Putamen (tissue), 1 donor: ENCODE measurements at places on chromosomes 6 and 20.

- no peak for DNase-seq
These were observed 5.5 kb downstream of the ADRM1 start for GRCh38 chr20:62308102-62308822.

DNA sequence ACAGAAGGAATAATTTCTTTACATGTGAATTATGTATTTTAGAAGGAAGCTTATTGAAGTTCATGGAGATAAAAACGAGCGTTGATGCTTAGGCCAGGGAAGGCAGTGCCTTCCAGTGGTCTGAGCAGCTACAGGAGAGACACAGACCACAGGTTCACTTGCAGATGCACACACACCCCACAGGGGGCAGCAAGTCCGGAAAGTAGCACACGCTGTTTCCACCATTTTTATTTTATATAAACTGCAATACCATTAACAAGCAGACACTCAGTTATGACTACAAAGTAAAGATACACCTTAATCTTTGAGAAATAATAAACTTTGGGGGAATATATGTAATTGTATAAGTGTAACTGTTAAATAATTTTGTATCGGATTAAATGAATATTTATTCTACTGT lies 13.5 kb upstream of the DACT2 start:
- no peak for DNase-seq

GRCh38 chr6:138882369-138883017 lies 86.6 kb downstream of the ECT2L start:
- DNase-seq = no peak

- no peak for DNase-seq
These were observed 223.2 kb downstream of the ERMARD start for GRCh38 chr6:169974663-169975062.

DNA sequence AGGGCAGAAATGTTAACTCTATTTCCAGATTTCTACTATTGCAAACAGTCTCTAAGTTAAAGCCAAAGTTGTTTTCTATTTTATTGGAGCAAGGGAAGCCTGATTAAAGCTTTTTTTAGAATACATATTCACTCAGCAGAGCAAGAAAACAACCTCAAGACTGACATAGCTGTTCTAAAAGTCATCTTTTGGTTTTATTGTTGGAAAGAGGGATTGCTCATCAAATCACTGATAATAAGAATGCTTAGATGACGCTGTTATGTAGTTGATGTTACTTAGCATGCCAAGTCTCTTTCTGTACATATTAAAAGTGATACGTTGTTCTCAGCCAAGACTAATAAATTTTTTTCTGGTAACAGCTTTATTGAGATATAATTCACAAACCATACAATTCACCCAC lies 172.6 kb upstream of the LAMA2 start:
- DNase-seq = no peak

DNA sequence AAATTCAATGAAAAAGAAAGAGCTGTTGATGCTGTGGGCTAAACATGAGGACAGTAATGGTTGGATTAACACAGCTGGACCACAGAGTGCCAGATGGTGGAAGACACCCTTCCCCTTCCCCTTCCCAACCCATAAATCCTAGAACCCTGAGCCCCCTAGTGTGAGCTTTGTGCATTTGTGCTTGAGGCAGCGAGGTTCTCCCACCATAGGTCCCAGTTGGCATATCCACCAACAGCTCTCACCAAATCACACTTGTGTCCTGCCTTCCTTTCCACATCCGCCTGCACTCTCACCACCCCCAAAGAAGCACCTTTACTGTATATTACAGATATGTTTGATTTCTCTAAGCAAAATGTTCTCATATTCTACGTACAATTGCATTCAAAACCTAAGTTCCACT lies 32.8 kb upstream of the HBS1L start:
- DNase-seq = no peak

DNA sequence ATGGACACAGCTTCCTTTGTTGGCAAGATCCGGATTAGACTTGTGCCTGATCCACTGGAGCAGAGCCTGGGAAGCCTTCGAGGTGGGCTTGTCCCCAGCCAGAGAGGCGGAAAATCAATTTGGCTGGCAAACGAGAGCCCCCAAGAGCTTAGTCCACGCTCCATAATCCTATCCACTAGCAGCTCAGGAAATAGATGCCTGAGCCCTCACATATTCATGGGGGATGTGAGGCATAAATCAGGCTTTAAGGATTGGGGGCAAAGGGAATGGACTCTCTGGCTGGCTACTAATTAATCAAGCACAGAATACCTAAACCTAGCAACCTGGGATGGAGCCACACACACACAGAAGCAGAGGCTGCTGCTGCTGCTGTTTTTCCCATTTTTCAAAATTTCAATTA lies 137.9 kb downstream of the PKHD1 start:
- no peak for DNase-seq

GRCh38 chr20:46330072-46330763 lies 21.9 kb upstream of the CDH22 start:
- DNase-seq = no peak

- no peak for DNase-seq
These were observed 38.4 kb downstream of the RREB1 start for GRCh38 chr6:7145885-7146828.

DNA sequence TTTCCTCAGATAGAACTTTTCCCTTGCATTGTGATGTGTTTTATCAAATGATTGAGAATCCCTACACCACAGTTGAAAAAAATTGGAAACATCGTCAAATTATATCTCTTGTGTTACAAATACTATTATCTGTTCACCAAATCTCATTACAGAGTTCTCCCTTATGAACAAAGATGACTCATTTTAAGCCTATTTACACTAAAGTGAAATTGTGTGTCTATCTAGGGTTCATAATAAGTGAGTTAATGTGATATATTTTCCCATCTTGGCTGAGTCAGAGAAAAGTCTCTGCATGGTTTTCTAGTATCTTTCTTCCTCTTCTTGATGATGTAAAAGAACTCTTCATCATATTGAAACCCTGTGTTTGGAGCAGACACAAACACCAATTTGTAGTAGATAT lies 1263.3 kb upstream of the EYS start:
- no peak for DNase-seq

GRCh38 chr6:135748189-135748588 lies 103.3 kb upstream of the PDE7B start:
- no peak for DNase-seq

GRCh38 chr6:44166591-44167184 lies 8.1 kb downstream of the CAPN11 start:
- DNase-seq = no peak

DNA sequence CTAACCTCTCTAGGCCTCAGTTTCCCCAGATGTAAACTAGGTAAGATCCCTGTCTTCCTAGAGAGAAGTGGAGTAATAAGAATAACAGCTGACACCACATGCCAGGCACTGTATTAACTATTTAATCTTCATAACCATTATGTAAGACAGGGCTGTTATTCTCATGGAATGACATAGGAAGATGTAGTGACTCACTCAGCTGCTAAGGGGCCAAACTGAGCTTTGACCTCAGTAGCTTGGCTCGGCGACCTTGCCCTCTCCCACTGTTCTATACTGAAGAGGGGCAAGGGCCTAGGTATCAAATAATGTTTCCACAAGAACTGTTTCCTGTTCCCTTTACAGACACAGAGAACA lies 2.9 kb upstream of the MDGA1 start:
- DNase-seq = no peak

DNA sequence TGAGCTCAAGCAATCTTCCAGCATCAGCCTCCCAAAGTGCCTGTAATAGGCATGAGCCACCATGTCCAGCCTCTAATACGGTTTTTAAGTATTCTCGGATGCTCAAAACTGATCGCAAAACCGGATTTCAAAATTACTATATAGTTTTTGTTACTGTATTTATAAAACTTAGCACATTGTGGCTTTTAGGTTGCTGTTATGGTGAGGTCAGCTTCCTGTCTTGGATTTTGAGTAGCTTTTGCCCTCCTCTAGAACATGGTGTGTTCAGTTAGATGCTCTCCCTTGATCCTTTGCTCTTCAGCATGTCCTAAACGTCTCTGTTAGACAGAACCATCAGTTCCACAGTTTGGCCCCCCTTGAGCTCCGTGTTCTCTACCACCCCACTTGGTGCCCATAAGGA lies 96.2 kb downstream of the RPP40 start:
- DNase-seq = no peak

DNA sequence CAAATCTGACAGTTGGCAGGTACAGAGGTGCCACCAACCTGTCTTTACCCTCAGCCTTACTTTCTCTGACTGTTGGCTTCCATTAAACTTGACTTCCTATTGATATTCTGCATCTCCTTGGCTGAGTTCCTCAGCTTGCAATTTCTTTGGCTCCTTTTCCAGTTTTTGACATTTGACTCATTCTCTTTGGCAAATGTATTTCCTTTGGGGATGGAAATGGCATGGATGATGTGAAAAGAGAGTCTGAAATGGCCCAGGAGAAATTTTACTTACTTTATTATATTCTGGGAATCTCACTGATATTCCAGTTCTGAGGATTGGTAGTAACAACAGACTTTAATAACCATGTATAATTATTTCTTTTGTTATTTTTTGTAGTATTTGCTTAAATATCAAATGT lies 255.2 kb downstream of the CD109 start:
- no peak for DNase-seq

DNA sequence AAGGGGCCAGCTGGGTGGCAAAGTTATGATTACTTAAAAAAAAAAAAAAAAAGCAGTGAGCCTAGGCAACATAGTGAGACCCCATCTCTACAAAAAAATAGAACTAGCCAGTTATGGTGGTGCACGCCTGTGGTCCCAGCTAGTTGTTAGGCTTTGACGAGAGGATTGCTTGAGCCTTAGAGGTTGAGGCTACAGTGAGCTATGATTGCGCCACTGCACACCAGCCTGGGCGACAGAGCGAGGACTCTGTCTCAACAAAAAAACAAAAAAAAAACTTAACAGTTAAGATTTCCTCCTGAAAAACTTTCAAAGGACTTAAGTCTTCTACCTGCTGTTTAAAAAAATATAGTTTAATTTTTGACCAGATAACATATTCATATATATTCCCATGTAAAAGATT lies 2.4 kb downstream of the GTSF1L start:
- no peak for DNase-seq

DNA sequence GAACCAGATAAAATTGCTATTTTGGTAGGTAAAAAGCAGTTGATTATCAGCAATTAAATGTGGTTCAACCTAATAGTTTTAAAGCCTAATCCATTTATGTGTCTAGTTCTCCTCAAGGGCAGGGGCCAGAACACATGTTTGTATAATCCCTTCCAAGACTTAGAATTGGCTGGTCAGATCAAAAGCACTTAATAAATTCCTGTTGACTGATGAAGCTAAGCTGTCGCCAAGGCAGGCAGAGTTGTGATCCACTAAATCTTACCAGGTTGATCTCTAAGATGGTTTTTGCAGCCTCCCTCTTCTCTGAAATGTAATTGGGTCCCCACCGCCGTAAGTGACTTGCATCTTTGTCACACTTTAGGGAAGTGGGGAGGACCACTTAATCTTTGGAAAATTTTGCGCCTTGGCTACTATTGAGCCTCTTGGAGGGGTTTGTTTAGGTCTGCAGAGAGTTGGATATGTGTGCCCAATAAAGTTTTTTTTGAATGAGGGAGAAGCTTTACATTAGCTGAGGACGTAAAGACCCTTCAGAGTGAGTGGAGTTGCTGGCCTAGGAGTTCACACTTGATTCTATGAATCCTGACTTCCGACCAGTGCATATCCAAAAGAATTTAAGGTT lies 65.9 kb downstream of the PHF20 start:
- DNase-seq = no peak

- no peak for DNase-seq
These were observed 84.9 kb downstream of the BTBD9 start for GRCh38 chr6:38554700-38555413.

DNA sequence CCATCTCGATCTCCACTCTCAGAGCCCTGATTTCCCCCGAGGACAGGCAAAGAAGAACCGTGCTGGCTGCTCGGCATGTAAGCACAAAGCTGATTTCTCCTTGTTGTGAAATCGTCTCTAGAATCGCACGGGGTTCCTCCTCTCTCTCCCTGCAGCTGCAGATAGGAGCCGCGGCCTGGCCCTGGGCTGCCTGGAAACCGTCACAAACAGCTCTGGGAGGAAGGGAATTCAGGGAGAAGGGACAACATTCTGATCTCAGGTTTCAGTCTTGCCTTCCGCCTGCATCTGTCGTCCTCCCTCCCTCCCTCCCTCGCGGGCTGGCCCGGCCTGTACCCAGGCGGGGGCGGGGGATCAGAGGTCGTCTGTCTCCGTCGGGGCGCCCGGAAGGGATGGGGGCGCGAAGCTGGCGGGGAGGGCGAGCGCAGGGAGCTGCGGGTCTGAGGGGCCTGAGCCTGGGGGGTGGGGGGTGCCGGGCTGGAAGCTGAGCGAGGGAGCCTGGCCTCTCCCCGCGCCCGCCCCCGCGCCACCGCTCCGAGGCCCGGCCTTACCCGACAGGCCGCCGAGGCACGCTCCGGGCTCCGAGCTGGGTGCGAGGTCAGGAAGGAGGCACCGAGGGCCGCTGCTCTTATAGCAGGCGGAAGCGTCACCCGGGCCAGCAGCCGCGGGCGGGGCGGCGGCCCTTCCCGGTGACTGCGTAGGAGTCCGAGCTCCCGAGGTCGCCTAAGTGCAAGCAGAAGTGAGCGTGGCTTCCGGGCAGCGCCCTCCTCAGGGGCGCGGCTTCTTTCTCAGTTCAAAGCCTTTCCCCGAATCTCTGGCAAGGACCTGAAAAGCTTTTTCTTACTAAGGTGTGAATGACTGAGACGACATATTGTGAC lies at the start of gene SERPINB1:
SERPINB1 (minus strand) TSS at position 600 of the 875 bp plus-strand sequence. CDS start 1,277 bp downstream, outside the sequence.
- peak; percentile 68 for DNase-seq

- DNase-seq = no peak
These were observed 474.9 kb upstream of the AGPAT4 start for GRCh38 chr6:161748535-161749416.

DNA sequence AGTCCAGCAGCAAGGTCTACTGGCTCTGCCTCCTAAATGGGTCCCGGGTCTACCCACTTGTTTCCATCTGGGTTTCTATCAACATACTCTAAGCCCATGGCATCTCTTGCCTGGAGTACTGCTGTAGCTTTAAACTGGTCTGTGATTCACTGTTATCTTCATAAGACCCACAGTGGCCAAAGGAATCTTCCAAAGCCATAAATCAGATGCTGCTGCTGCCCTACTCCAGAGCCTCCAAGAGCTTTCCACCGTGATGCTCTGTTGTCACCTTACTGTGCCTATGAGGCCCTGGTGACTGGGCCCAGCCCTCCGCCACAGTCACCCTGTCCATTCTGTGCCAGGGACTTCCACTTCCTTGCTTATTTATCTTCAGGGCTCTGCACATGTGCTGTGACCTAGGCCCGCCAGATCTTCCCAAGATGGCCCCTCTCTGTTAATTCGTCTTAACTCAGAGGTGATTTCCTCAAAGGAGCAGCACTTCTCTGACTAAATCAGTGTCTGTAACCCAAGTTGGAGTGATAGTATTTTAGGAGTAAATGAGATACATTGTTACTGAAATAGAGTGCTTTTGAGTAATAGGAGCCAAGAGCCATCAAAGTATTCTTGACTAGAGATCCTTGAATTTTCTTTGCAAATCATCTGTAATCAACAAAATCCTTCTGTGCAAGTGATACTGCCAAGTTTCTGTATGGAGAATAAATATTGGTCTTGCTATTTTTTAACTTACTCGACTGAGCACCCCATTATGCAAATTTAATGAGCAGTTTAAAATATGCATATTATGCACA lies 102.5 kb downstream of the PPP1R14C start:
- DNase-seq = no peak
